ENCODE measurements at places on chromosomes 12 and 14.
A peak's percentile ranks its signal among the peaks of the same experiment; 100 is the strongest.

- H3K4me1 ChIP-seq = no peaks in the 10 kb centered on the region
- DNase-seq = no peak
- H3K27ac ChIP-seq = no peak overlapping the region
- no peak overlapping the region for H3K4me3 ChIP-seq
- H3K36me3 ChIP-seq = no peaks in the 10 kb centered on the region
Measured at GRCh38 chr14:59925797-59926196, 5.9 kb downstream of the LRRC9 start.

DNA sequence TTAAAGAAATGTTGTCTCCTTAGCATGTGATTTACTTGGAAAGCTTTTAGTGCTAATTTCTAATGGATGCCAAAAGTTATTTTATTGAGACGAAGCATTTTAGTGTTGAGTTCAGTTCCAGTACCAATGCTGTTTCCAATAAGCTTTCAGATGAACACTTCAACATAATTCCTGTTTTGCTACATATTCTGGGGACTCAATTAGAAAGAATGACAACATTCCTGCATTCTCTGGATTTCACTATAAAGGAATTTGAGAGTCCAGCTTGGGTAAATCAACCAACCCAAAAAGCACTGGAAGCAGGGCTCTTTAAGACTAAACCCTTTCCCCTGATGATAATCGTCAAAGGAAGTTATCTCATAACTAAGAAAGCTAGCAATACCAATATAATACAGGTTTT, 353.0 kb upstream of the TMTC1 start:
- no peak for DNase-seq
- H3K36me3 ChIP-seq = no peaks in the 10 kb centered on the region
- H3K4me3 ChIP-seq = no peak overlapping the region

DNA sequence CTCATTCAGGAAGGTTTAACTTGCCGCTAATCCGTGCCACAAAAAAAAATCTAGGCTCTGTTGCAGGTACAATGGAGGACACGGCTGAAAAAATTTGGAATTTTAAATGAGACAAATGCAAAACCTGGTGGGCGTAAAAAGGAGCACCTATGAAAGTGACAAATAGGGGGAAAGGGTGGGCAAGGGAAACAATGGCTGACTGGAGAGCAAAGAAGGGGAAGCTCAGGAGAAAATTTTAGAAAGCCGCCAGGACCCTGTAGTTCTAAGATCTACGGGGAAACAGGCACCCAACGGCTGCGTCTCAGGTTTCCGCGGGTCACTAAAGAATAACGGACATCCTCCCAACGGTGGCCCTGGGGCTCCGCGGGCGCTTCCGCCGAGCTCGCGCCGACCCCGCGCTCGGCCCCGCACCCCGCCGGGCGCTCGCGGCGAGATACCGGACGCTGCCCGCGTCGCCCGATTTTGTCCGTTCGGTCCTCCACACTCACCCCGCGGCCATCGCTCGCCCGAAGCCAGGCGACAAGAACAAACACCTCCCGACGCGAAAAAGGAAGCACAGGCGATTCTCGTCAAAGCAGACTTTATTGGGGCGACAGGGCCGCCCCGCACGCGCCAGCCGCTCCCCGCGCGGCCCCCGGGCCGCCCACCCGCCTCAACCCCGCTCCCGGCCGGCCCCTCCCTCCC, 1.1 kb upstream of the YY1 start:
- peak overlapping the region; percentile 97 for H3K27ac ChIP-seq
- H3K4me3 ChIP-seq = peak overlapping the region; percentile 92
- peaks cover 25% of the 10 kb centered on the region for H3K4me1 ChIP-seq
- H3K27me3 ChIP-seq = no peaks in the 10 kb centered on the region
- peak; percentile 63 for DNase-seq
- peaks cover 67% of the 10 kb centered on the region for H3K36me3 ChIP-seq

DNA sequence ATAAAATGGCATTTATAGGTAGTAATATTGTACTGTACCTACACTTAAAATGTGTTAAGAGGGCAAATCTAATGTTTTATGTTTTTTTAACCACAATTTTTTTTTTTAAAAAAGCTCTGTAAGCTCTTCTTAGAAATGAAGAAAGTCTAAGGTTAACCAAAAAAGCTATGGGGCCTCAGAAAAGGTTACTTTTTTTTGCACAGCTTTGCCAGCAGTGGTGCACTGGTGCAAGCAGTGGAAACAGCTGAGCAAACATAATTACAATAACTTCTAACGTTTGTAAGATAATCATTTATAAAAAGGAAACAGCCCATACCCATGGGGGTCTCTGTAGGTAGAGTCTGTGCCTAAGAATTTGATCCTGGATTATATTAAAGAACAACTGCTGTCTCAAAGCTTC, 85.1 kb upstream of the NID2 start:
- peaks cover 49% of the 10 kb centered on the region for H3K27me3 ChIP-seq
- H3K4me1 ChIP-seq = peaks cover 5% of the 10 kb centered on the region
- no peaks in the 10 kb centered on the region for H3K36me3 ChIP-seq
- no peak overlapping the region for H3K4me3 ChIP-seq
- H3K27ac ChIP-seq = no peak overlapping the region

DNA sequence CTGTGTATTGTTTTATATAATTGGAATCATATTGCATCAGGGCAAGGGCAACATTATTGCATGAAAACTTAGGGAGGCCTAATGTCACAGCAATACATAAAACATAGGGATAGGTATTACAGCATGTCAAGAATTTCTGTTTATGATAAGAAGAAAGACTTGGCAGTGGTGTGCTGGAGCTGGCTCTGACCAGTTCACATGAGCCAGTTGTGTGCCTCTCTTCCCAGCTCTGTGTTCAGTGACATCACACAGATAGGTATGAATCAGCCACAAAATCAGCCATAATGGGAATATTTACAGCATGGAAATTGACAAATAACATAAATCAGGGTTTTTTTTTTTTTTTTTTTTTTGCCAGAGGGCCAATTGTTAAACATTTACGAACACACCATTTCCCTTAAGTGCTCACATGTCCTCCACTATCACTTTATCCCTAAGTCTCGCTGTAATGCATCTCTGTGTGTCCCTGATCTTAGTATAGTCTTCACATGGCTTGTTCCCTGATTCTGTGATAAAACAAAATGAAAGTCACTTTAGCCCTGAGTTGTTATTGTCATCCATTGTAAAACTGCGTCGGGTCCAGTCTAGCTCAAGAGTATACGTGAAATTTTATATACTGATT, 31.9 kb upstream of the ACSM4 start:
- H3K36me3 ChIP-seq = no peaks in the 10 kb centered on the region
- no peak overlapping the region for H3K4me3 ChIP-seq
- H3K4me1 ChIP-seq = no peaks in the 10 kb centered on the region
- no peak overlapping the region for H3K27ac ChIP-seq
- peaks cover 59% of the 10 kb centered on the region for H3K27me3 ChIP-seq

- H3K4me3 ChIP-seq = no peak overlapping the region
- H3K27me3 ChIP-seq = no peaks in the 10 kb centered on the region
- no peaks in the 10 kb centered on the region for H3K4me1 ChIP-seq
- no peak overlapping the region for H3K27ac ChIP-seq
- no peak for DNase-seq
- H3K36me3 ChIP-seq = no peaks in the 10 kb centered on the region
Measured at GRCh38 chr12:41536813-41537490, 348.8 kb downstream of the PDZRN4 start.

GRCh38 chr14:31025367-31026076, at the start of gene AP4S1:
AP4S1 (plus strand) TSS chr14:31025649; CDS start chr14:31066197, 40,548 bp downstream.
- H3K4me3 ChIP-seq = peak within 1 kb of the TSS; percentile 94
- H3K27ac ChIP-seq = peak within 1 kb of the TSS; percentile 99
- DNase-seq = peak; percentile 48
- no peaks in the 10 kb centered on the region for H3K27me3 ChIP-seq
- peaks cover 36% of the 10 kb centered on the region for H3K36me3 ChIP-seq
- H3K4me1 ChIP-seq = peaks cover 23% of the 10 kb centered on the region

- no peaks in the 10 kb centered on the region for H3K27me3 ChIP-seq
- H3K4me1 ChIP-seq = no peaks in the 10 kb centered on the region
- no peak overlapping the region for H3K4me3 ChIP-seq
- no peak overlapping the region for H3K27ac ChIP-seq
- no peak for DNase-seq
- no peaks in the 10 kb centered on the region for H3K36me3 ChIP-seq
Measured at GRCh38 chr14:60051721-60052221, 40.0 kb upstream of the PCNX4 start.

DNA sequence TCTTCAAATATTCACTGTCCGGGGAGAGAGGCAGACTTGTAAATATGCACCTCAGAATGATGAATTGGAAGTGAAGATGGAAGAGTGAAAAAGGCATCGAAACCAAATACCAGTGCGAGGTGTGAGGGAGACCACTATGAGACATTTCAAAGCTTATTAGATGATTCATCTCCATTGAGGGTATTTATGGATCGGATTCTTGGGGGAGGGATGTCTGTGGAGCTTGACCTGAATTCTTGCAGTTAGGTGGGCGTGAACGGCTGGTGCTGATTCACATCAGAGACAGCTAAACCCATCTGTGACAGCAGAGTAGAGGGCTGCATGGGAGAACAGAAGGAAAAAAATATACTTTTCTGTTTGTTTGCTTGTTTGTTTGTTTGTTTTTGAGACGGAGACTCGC, 677.2 kb downstream of the AACS start:
- H3K36me3 ChIP-seq = no peaks in the 10 kb centered on the region
- no peaks in the 10 kb centered on the region for H3K27me3 ChIP-seq
- no peak overlapping the region for H3K4me3 ChIP-seq
